ENCODE measurements at places on chromosomes 1 and 21.

DNA sequence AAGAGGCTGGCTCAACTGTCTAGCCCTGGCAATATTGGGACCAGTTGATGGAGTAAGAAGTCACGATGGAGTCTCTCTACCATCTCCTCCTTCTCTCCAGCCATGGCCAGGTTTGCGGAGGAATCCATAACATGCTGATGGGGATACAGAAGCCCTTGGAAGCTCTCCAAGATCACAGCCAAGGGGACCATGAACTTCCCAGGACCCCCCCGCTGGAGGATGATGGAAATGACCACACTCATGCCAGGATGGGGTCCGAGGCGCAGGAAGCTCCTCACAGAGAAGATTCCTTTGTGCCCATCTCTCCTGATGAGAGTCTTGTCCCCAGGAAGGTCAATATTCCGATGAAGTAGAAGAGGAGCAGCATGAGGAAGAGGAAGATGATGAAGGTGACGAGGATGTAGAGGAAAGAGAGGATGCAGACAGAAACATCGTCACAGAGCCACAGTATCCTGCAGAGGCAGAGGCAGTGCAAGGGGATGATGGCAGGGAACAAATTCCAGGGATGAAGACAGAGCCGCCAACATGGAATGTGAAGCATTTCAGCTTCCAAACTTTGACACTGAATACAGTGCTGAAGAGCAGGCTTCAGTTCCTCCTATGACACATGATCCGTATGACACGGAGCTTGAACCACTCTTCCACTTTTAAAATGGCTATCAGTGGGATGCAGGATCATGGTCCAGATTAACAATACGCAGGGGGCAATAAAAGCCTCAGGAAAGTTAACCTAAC lies 57.9 kb upstream of the EDN2 start:
- no peak for DNase-seq

DNA sequence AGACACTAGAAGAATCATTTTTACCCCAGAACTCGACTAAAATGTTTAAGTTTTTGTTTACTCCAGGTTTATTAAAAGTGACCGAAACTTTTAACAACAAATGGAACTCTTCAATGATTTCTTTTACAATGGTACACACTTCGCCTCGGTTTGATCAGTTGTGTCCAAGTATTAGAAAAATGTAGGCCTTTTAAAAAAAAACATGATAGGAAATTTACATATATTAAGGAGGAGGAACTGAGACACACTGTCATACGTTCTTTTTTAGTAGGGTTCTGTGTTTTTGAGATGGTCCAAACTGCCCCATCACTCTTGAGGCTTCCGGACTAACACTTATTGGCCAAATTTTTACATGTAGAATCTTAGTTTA lies 1.3 kb downstream of the PRDM2 start:
- DNase-seq, result no peak

DNA sequence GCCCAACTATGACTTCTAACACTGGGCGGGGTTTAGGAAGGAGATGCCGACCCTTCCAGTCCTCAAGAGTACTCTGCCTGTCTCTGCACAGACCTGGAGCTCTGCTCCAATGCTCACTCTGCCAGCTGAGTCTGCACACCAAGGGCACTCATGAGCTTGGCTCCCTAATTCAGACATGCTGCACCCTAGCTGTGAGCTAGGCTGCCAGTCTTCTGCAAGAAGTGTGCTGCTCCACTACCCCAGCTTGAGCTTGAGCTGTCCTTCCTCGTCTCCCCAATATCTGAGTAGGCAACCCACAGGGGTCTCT lies 13.2 kb downstream of the TP53BP2 start:
- no peak for DNase-seq

DNA sequence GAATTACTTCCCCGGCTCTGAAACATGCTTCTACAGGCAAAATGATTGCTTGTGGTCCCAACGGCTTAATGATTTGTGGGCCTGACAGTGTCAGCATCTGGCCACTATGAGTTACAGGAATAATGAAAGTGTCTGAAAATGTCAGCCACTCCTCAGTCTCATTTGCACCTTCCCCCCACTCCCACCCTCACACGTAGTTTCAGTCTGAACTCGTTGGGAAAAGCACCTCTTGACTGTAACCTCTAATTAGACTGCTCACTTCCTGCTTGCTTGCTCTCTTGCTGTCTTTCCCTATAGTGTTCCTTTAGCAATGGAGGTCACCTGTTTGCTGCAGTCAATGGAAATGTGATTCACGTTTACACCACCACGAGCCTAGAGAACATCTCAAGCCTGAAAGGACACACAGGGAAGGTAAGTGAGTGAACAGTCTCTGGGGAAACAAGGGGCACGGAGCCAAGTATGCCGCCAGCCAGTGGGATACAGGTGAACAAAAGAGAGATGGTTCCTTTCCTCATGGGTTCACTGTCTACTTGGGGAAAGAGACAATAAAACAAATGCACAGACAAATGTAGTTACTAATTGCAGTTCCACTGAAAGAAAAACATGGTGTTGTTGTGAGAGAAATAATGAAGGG lies 27.1 kb downstream of the CFAP57 start:
- DNase-seq, result no peak

GRCh38 chr1:200837931-200838571 lies 34.7 kb upstream of the GPR25 start:
- no peak for DNase-seq

GRCh38 chr1:12513181-12513580 lies 104.8 kb downstream of the DHRS3 start:
- DNase-seq, result no peak

GRCh38 chr21:33866826-33867225 lies 48.8 kb downstream of the ATP5PO start:
- DNase-seq, result no peak

DNA sequence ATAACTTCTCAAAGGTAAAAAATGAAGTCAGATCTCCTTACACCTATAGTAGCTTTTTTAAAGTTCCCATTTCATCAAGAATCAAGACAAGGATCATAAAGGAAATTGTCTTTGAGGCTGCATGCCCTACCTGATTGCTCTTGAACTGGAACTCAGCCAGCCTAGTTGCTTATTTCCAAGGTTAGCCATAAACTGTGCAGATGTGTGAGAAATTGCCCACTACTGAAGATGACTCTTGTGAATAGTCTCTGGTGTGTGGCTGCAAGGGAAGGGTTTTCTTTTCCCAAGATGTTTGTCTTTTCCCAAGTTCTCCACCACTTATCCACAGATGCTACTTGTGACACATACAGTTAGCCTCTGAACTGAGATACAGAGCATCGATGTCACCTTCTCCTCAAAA lies 81.7 kb upstream of the DUSP10 start:
- DNase-seq, result no peak

DNA sequence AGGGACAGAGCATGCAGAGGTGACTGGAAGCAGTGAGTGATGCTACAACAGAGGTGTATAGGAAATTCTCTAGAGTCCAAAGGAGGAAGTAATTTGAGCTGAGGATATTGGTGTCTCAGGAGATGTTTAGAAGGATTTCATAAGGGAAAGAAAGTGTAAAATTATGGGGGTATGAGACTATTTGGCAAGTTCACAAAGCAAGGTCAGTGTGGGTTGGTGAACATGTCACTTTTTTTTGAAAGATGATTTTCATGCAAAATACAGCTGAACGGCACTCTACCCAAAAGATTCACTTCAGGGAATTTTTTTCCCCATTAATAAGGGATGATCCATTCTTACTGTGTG lies 24.1 kb downstream of the HMGCS2 start:
- DNase-seq, result no peak

GRCh38 chr1:22790232-22791008 lies 79.8 kb downstream of the EPHB2 start:
- no peak for DNase-seq

DNA sequence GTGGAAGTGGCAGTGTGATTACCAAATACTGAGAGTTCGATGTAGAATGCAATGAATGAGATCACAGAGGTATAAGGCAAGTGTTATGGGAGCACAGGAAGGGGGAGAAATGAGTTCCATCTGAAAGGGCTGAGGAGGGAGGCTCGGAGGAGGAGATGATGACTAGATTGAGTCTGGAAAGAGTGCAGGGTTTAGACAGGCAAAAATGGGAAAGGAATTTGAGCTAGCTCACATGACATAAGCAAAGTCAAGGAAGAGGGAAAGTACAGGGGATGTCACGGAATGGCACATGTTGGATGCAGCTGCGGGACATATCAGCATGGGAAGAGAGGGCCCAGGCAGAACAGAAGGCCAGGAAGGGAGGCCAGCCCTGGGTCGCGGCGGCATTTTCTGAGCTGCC lies 132.7 kb downstream of the RUNX1 start:
- peak; percentile 82 for DNase-seq

GRCh38 chr21:45479691-45480675 lies 62.3 kb downstream of the SLC19A1 start:
- no peak for DNase-seq

DNA sequence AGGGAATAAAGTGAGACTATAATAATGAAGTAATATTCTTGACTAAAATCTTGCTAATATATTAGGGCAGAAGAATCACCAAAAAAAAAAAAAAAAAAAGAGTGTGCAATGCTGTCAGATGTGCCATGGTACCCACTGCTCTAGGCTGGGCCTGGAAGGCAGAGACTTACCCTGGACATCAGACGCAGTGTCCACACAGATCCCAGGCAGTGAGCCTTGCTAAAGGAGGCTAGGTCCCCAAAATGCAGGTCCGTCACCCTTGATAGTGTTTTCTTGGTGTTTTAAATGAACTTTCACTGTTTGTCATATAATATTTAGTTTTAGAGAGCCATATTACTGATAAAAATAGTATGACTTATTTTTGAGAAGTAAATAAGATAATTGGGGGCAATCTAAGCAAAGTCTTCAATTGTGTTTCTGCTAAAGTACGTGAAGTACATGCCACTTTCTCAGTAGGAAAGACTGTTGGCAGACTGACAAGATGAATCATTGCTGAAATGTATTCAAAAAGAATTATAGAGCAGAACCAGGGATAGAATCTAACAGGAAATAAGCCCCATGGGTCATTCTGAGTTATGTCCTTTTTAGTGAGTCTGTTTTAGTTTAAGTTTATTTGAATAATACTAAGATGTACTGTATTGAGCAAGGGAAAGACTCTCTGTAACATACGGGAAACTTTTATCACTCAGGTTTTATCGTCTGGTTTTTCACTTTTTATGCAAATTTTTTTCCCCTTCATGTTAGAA lies 74.6 kb upstream of the PDC start:
- DNase-seq, result peak; percentile 89

GRCh38 chr1:41152622-41153044 lies 89.5 kb downstream of the SCMH1 start:
- DNase-seq, result peak; percentile 84

GRCh38 chr1:165527251-165528007 lies 16.4 kb upstream of the LRRC52 start:
- no peak for DNase-seq
